Inflammatory macrophage treated with lipopolysaccharide for 1 hour (primary cell): ENCODE measurements at places on chromosomes 1 and 21.
A peak's percentile ranks its signal among the peaks of the same experiment; 100 is the strongest.

GRCh38 chr1:66571789-66572188, 37.8 kb downstream of the SGIP1 start:
- DNase-seq, result no peak

DNA sequence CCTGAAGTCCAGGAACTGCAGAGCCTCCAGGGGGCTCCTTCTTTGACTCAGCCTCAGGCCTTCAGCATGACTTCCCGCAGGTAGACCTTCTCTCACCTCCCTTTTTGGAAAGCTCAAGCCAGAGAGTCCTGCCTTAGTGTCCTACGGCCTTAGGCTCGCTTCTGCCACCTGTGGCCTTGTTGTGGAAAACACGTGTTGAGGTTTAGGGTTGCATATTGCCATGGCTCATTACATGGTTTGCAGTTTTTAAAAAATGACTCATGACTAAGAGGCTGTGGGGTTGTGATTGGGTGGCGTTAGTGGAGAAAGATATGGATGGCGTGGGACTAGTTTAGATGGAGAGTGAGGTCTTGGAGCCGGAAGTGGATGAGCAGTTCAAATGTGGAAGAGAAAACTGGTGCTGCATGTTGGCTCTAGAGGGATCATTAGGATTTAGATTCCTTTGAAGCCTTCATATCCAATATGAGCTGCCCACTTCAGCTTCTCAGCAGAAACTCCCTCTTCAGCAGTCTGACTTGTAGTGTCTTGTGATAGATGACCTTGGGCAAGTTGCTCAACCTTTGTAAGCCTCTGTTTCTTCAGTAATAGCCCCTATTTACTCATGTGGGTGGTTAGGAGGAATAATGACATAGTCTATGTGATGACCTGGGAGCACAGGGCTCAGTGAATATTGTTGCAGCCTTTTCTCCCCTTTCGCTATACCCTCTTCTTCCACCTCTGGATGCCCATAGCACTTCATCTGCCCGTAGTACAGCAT, 6.5 kb upstream of the FGGY start:
- DNase-seq, result peak; percentile 99

GRCh38 chr1:12406211-12407021, 176.6 kb downstream of the VPS13D start:
- DNase-seq, result no peak

GRCh38 chr1:160925652-160926244, 28.9 kb downstream of the ITLN2 start:
- no peak for DNase-seq

GRCh38 chr1:201103666-201104065, 8.6 kb downstream of the CACNA1S start:
- DNase-seq, result no peak

DNA sequence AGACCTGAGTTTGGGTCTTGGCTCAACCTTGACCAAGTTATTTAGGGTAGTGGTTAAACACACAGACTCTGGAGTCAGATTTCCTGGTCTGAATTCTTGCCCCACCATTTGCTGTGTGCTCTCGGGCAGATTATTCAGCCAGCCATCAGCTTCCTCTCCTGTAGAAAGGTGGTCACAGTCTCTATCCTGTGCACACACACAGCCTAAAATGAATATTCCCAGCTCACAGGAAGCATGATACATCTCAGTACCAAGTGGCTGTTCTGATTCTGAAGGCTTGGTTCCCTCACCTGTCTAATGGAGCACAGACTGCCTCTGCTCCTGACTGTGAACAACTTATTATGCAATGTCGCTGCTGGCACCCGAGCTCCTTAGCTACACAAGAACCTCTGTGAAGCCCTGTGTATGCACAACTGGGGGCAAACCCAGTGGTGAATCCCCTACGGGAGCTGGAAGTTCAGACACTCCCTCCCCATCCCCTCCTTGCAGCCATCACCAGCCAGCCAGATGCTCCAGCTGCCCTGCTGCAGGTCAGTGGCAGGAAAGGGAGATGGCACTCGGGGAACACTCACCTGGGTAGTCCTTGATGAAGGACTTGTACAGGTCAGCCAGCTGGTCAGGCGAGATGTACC, 13.7 kb downstream of the ENO1 start:
- no peak for DNase-seq
